ENCODE measurements at places on chromosomes 3 and 15.

GRCh38 chr3:52798978-52799476, 4.4 kb downstream of the ITIH3 start:
- DNase-seq = no peak

DNA sequence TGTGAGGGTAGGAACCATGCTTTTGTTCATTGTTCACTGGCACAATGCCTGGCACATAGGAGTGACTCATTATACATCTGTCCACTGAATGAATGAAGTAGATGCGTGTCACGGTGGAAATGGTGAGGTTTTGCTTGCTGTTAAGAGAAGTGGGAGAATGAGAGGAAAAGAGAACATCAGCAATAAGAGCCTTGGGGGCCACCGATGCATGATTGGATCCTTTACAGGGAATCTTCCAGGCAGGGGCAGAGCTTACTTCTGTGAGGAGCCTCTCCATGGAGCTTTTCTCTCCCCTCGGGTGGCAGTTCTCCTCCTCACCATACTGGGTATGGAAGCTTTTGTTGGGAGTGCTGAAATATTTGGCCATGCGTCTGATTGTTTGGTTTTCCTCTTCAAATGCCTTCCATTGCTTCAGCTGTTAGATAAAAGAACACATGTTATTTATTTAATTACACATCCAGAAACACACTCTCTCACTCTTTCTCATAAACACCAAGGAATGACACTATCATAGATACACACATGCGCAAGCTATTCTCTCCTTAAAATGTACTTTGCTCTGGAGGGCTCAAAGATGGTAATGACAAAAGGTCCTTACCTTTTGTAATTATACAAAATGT, 78.9 kb upstream of the GSK3B start:
- DNase-seq = no peak

DNA sequence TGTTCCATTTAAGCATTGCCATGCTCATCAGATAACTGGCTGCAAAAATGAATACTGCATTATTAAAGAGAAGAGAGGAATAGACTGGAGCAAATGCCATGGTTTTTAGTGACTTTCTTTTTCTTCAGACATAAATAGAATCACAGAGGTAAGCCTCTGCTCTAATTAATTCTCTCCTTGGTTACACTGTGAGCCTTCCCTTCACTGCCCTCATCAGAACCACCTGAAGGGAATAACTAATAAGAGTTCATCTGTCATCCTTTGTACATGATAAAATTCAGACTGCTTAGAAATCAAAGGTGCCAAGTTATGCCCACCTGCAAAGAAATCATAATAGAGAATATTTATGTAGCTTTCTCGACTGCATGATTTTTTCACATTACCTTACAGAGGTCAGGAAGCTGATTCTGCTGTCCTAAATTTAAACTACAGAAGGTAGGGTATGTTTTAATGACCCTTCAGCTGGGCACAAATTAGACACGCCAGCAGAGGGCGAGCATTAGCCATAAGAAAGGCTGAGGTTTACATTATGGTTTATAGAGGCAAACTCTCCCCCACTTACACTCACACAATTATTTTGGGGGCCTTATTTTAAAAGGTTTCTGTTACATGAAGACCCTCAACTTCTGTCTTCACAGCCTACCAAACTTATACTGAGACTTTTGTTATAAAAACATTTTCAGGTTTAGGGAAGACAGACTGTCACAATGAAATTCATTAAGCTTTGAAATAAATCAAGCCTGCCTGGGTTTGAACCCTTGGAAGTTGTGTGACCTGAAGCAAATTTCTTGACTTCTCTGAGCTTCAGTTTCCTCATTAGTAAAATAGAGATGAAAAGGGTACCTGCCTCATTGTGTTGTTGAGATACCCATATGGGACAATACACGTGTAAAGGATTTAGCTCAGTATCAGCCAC, 15.3 kb upstream of the UNC13C start:
- DNase-seq = peak; percentile 3

DNA sequence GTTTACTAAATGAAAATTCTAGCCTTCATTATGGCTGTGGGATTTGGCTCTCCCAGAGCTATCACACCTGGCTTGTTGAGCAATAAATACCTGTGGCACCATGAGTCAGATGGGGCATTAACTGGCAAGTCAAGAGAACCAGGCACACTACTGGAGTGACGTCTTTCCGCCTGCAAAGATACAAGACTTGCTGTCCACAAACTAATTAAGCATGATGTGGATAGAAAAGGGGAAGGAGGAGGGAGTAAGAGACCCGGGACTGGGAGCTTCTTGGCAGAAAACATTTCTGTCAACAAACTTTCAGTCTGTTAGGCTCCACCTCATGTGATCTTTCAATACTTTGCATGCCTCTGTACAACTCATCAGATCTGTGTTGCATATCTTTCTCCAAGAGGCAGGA, 56.5 kb downstream of the CLDN1 start:
- no peak for DNase-seq

- DNase-seq = no peak
Observed at GRCh38 chr3:194760494-194761137, 74.9 kb downstream of the FAM43A start.

GRCh38 chr3:49634736-49635135, 39.4 kb upstream of the APEH start:
- no peak for DNase-seq

Data from NCI-H2171 treated with DMSO at 0.1 percent for 48 hours (cell line).